Activated B cell treated with CpG ODN at 0.5 μM for 24 hours (primary cell): ENCODE measurements at places on chromosomes 5 and 9.

DNA sequence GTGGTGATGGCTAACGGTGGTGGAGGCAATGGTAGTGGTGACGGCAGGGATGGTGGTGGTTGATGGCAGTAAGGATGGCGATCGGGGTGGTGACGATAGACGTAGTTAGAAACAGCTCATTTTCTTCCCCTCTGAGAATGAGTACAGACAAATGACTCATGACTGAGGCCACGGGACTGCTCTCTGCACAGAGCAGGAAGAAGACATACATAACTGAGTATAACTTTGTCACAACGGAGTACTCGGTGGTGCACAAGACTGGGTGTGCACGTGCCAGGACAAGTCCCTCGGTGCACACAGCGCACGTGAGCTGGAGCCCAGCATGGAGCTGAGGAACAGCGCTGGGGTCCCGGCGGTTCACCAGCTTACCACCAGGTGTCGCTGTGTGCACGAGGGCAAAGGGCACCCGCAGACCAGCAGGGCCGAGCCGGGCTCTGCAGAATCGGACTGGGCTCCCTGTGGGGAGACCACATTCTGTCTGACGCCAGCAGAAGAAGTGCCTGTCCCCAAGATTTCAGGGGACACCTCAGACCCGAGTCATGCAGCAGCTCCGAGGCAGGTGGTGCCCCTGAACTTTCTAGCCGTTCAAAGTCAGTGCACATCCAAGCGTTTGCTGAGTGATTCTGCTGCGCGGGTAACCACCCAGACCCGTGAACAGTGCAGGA lies 188.6 kb downstream of the FSTL4 start:
- DNase-seq = peak; percentile 75

DNA sequence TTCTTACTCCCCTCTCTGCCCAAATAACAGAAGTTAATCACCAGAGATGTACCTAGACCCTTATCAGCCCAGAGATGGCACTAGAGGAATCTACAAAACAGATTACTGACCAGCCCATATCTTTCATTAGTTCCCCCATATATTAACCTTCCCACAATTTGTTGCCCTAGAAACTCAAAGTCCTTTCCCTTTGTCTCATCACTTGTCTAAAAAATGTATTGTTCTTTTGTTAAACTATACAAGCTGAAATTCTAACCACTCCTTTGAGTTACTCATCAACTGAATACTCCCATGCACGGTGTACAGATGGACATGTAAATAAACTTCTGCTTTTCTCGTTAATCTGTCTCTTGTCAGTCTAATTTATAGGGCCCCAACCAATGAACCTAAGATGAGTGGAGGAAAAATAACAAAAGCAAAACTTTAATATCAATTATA lies 130.9 kb downstream of the CCDC192 start:
- no peak for DNase-seq

- no peak for DNase-seq
These were observed at the start of gene CANX for GRCh38 chr5:179698935-179699615. Gene CANX, plus strand, starts transcription at chr5:179698967. Its CDS starts 6,715 bp downstream, at chr5:179705682.

DNA sequence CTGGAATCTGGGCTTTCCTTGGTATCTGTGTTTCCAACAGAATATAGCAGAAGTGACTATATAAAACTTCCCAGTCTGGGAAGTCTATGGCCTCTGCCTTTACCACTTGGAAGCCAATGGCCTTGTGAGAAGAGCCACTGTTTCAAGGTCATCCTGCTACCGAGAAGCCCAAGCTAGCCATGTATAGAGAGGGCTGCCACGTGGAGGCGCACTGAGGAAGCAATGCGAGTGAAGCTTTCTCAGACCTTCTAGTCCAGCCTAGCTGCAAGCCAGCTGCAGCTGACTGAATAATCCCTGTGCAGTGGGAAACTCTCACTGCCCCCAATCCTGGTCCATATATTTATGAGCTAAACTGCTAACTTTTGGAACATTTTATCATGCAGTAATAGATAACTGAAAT lies 661.8 kb upstream of the RIOK2 start:
- DNase-seq = no peak

DNA sequence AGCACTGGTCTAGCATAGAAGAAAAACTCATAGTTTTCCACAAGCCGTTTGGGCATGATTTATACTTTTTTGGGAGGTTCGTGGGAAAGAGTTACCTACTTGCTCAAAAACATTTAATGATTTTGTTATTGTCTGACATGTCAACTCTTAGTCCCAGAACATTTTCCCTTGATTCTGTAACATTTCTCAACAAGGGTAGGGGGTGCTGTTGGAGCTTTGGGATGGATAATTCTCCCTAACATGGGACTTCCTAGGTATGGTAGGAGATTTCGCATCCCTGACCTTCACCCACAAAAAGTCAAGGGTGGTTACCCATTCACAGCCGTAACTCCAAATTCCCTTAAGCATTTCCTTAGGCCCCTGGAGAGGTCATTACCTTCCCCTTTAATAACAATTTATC lies 378.0 kb downstream of the YTHDC2 start:
- no peak for DNase-seq

DNA sequence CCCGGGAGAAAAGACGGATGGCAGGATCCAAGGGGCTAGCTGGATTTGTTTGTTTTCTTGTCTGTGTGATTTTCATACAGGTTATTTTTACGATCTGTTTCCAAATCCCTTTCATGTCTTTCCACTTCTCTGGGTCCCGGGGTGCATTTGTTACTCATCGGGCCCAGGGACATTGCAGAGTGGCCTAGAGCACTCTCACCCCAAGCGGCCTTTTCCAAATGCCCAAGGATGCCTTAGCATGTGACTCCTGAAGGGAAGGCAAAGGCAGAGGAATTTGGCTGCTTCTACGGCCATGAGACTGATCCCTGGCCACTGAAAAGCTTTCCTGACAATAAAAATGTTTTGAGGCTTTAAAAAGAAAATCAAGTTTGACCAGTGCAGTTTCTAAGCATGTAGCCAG lies 94.2 kb downstream of the SYK start:
- no peak for DNase-seq
